ENCODE measurements at places on chromosomes 4 and X.

- DNase-seq = no peak
Measured at GRCh38 chr4:114827651-114828050, 229.0 kb downstream of the UGT8 start.

- DNase-seq = no peak
Measured at GRCh38 chr4:168883513-168883912, 126.5 kb downstream of the CBR4 start.

DNA sequence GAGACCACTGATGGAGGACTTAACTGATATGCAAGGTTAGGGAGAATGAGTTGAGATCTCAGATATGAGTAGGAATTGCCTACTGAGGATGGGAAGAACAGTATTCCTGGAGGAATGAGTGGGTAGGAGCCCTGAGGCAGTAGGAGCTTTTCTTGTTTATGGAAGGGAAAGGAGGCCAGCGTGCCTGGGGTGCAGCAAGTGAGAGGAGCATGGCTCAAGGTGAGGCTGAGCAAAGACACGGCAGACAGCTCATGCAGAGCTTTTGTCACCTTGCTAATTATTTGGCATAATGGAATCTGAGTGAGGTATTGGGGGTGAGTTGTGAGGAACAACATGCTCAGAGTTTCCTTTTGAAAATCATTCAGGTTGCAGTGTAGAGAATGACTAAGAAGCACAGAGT, 65.3 kb upstream of the IBSP start:
- no peak for DNase-seq

GRCh38 chr4:31674313-31674947, 954.3 kb downstream of the PCDH7 start:
- DNase-seq = no peak

DNA sequence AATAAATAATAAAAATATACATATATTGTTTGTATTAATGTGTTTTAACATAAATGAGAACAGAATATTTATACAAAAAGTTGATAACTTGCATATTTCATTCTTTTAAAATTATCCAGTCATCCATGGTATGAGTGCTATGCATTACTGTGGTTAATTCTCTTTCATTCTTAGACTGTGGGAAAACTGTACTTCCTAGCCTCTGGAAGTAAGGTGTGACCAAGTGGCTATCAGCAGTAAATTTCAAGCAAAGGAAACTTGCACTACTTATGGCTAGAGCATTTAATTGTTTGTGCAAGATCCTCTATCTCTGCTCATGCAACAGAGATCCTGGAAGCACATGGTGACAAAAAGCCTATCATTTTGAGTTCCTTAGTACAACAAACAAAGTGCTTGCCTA, 1054.5 kb upstream of the PABPC4L start:
- DNase-seq = no peak

GRCh38 chr4:73103799-73104503, 34.4 kb upstream of the COX18 start:
- DNase-seq = no peak

DNA sequence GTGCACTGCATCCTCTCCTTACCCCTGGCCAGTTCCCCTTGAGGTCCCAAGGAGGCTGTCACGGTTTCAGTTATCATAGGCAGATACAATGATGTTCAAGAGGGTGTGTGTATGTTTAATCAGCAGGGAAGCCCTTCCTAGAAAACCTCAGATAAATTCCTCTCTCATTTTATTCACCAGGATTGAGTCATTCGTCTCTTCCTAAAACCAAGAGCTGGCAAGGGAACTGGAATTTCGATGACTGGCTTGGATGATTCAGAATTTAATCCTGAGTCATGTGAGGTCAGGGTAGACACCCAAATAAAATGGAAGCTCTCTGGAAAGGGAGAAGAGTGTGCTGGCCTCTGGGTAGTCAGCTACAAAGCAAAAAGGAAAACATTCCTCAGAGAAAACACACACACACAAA, 106.2 kb upstream of the RAPGEF2 start:
- no peak for DNase-seq

GRCh38 chrX:18578546-18578945, 93.4 kb downstream of the RS1 start:
- DNase-seq = no peak

- DNase-seq = no peak
Measured at GRCh38 chrX:66043584-66043983, 3.7 kb upstream of the VSIG4 start.

GRCh38 chr4:17876943-17877342, 66.2 kb downstream of the NCAPG start:
- DNase-seq = no peak

DNA sequence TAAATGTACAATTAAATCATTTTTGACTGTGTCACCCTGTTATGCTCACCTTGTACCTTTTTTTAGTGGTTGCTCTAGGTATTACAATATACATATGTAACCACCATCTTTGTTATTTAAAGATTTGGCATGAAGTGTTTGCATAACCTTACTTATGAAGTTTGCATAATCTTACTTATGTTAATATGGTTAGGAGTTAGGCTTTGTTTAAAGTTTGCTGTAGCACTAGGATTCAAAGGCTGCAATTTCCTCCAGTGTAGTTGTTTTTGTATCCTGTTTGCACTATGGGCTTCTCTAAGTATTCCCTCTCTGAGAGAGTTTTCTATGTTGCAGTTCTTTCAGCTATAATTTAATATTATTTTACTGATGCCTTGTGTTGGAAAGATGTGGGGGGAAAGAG, 15.0 kb upstream of the GSPT2 start:
- DNase-seq = no peak

DNA sequence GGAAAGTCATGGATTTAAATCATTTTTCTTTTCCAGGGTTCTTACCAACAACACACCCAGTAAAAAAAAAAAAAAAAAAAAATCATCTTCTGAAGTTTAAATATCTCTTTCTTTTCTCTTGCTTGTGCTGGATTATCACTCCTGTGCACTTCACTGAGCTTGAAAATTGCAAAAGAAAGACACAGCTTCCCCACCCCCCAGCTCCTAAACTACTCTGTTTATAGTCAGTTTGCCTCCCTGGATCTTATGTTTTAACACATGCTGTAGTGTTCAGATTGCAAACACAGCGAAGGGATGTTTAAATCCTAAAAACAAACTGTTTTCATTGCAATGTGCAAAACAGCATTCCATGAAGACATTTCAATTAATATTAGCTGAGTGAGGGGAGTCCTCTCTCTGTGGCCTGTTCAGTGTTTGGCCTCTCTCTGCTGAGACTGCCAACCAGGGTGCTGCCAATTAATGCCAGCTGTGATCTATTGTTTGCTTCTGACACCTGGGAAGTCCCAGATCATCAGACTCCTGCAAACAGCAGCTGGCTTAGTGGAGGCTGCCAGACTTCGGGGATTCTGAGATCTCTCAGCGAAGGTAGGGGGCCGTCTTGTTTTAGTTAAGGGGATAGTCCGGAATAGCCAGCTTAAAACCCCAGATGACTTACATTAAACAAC, 171.1 kb upstream of the PITX2 start:
- DNase-seq = no peak

DNA sequence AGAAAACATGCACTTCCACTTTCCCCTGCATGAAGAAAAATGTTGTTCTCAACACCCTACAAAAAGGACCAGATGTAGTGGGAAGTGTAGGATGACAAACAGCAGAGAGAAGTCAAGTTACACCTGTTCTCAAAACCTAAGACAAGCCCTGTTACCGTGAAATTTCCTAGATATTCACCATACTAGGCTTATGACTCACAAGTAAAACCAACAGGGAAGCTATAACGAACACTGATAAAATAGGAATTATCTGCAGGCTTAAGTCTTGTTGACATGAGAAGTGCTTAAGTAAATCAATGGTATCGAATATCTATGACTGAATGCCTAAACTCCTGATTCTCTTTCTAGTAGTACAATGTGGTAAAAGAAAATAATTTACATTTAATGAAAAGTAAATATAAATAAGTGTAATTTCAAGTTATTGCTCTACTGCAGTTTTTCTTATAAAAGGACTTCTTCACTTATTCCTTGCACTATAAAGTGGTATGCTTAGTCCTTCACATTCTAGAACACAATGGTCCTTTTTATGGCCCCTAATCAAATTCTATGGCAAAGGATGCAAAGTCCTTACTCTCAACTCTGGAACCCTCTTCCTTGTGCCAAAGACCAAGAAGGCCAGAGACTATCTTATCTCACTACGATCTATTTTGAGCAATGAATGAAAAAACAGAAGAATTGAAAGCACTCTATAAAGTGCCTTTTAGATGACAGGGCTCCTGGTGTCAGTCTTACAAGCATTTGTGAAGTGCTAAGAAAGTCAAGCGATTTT, 19.6 kb downstream of the AP1S2 start:
- DNase-seq = no peak

- no peak for DNase-seq
Measured at GRCh38 chr4:173138624-173139023, 30.0 kb upstream of the GALNT7 start.

DNA sequence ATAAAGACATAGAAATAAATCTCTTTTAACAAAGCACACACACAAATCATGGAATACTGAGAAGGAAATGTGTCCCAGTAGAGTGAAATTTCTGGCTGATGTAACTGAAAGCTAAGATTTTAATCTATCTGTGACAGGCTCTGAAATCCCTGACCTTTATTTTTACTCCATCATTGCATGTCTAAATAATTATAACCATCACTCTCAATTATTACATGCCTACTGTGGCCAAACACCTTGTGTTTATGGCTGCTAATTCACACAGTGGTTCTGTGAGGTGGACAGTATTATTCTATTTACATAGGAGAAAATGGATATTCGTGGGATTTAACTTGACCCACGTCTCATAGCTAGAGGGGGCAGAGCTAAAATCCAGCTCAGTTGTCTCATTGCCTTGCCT, 438.1 kb downstream of the TLL1 start:
- DNase-seq = no peak

GRCh38 chrX:139642241-139642927, 65.6 kb downstream of the MCF2 start:
- no peak for DNase-seq

Data from stimulated activated CD8-positive, alpha-beta memory T cell treated with anti-CD3 and anti-CD28 coated beads, Interleukin-2, amount 100 ng/mL, for 1 hour (primary cell).